ENCODE measurements at places on chromosomes 5 and 9.

DNA sequence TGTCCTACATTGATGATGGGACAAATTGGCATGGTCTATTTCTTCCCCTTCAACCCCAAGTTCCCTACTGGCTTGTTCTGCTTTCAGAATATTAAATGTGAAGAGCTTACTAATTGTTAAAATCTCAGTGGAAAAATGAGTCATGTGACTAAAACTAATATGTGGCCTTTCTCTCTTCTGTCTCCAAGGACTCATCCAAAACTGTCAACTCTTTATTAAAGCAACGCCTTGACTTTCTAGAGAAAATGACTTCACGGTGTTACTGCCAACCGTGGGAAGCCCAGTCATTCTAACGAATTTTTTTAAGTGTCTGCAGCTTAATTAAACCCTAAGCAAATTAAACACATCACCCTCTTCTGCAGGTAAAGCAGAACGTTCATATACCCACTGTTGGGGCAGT, 431.6 kb downstream of the DTWD2 start:
- DNase-seq, result no peak

- no peak for DNase-seq
These were observed 319.3 kb upstream of the CHD1 start for GRCh38 chr5:99248066-99248465.

DNA sequence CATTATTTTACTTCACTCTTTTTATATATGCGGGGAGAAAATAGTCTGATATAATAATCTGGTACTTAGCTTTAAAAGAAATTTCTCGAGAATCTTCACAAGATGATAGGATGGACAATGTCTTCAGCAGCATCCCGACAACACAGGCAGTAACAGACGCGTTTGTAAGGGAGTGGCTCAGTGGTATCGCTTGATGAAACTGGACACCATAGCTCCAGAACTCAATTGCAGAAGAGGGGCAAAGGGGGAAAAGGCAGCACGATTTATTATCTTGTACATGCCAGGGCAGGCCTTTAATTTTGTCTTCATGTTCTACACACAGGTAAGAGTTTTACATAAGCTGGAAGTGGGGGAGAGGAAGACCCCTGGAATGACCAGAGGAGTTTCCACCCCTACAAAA, 15.7 kb downstream of the IL4 start:
- no peak for DNase-seq

GRCh38 chr5:36928947-36929346, 52.4 kb downstream of the NIPBL start:
- DNase-seq, result no peak

DNA sequence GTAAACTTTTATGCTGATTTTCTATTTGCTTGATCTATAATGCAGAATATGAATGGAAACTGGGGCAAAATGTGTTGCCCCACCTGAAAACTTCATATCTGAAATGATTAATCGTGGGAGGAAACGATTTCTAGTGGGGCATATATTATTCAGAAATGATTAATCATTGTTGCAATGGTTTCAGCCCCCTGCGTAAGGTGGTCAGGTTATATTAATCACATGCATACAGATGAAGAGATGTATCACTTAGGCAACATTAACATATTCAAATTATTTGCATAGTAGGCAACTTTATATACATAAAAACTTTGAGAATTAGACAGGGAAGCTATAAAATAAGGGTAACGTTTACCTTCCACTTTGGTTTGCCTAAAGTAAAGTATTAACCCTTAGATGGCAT, 49.8 kb downstream of the LSM11 start:
- no peak for DNase-seq

DNA sequence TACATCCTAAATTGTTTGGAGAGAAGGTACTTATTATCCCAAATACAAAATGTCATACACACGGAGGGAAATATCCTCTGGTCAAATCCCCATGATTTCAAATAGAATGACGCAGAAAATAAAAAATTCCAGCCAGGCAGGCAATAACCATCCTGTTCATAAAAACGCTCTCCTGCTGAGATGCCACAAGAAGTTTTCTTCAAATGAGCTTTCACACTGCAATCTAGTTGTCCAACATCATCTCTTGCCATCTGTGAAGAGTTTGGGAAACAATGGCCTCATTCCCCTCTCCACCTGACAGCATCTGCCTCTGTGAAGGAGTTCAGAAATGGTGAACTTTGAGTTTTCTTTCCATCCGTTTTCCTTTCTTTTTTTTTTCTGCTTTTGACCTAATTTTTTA, 83.3 kb upstream of the SLC30A5 start:
- DNase-seq, result no peak

DNA sequence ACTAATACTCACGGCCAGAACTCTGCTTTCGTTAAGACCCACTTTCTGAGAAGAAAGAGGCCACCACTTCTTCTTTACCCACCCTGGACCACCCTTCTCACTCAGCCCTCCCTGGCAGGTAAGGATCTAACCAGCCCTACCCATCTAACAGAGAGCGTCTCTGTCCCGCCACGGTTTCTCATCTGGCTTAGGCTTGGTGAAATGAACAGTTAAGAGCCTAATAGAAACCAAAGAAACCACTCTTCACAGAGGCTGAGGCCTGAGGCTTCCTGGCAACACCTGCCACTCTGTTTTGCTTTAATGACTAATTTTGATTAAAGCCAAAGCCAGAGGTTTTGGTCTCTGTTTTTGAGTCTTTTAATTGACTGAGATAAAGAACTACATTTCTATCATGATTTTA, 354.1 kb upstream of the SLC30A5 start:
- no peak for DNase-seq
